ENCODE measurements at places on chromosomes 12 and 14. TPM values are rescaled to one million over a fixed set of nuclear protein-coding genes. Genes with fewer than 3 reads are reported as not detected.
A peak's percentile ranks its signal among the peaks of the same experiment; 100 is the strongest.

The CISTR gene
- total RNA-seq = not detected

GRCh38 chr14:51094282-51094821 lies 553 bp downstream of the TRIM9 start:
- no peak overlapping the region for H3K27ac ChIP-seq
- peak overlapping the region; percentile 60 for H3K4me3 ChIP-seq
- H3K4me1 ChIP-seq = peaks cover 13% of the 10 kb centered on the region
- DNase-seq = peak; percentile 45
- peaks cover 14% of the 10 kb centered on the region for H3K27me3 ChIP-seq

- H3K27ac ChIP-seq = no peak overlapping the region
- no peak for DNase-seq
- H3K36me3 ChIP-seq = no peaks in the 10 kb centered on the region
- H3K4me1 ChIP-seq = no peaks in the 10 kb centered on the region
- H3K4me3 ChIP-seq = no peak overlapping the region
- H3K27me3 ChIP-seq = no peaks in the 10 kb centered on the region
These were observed 72.3 kb downstream of the ANO2 start for GRCh38 chr12:5872745-5873144.

DNA sequence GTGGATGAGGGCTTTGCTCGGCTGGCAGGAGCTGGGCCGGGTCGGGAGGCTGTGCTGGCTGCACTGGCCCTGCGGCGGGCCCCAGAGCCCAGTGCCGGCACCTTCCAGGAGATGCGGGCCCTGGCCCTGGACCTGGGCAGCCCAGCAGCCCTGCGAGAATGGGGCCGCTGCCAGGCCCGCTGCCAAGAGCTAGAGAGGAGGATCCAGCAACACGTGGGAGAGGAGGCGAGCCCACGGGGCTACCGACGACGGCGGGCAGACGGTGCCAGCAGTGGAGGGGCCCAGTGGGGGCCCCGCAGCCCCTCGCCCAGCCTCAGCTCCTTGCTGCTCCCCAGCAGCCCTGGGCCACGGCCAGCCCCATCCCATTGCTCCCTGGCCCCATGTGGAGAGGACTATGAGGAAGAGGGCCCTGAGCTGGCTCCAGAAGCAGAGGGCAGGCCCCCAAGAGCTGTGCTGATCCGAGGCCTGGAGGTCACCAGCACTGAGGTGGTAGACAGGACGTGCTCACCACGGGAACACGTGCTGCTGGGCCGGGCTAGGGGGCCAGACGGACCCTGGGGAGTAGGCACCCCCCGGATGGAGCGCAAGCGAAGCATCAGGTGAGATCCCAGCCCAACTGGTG lies 11.5 kb downstream of the ARHGEF40 start:
- no peak overlapping the region for H3K27ac ChIP-seq
- no peaks in the 10 kb centered on the region for H3K4me1 ChIP-seq
- no peak overlapping the region for H3K4me3 ChIP-seq
- no peak for DNase-seq

The INHBC gene
- not detected for total RNA-seq

GRCh38 chr12:5428332-5429221 lies 3.3 kb upstream of the NTF3 start:
- H3K36me3 ChIP-seq = no peaks in the 10 kb centered on the region
- H3K27me3 ChIP-seq = peaks cover 18% of the 10 kb centered on the region
- H3K4me3 ChIP-seq = no peak overlapping the region

Data from Peyer's patch (tissue), 4 donors.